ENCODE measurements at places on chromosomes 7 and 10. TPM values are rescaled to one million over a fixed set of nuclear protein-coding genes. Genes with fewer than 3 reads are reported as not detected.

ASAH2B gene
- total RNA-seq, result 4.1 TPM

RAMP3 gene
- 11.6 TPM for total RNA-seq

EGR2 gene
- total RNA-seq, result 0.48 TPM

XRCC2 gene
- 1.7 TPM for total RNA-seq

HTR7 gene
- not detected for total RNA-seq

SPRN gene
- 0.20 TPM for total RNA-seq

TMEM178B gene
- total RNA-seq, result 0.37 TPM

SHTN1 gene
- total RNA-seq, result 12.7 TPM

RBP4 gene
- 6.7 TPM for total RNA-seq

CCDC172 gene
- not detected for total RNA-seq

ZFAND4 gene
- total RNA-seq, result 12.1 TPM

NME8 gene
- total RNA-seq, result not detected

TLX1 gene
- not detected for total RNA-seq

DYDC2 gene
- 6.7 TPM for total RNA-seq

SPDYE11 gene
- not detected for total RNA-seq

ACSM6 gene
- not detected for total RNA-seq
